GM13977 (cell line): ENCODE measurements at places on chromosomes 11 and 22.

DNA sequence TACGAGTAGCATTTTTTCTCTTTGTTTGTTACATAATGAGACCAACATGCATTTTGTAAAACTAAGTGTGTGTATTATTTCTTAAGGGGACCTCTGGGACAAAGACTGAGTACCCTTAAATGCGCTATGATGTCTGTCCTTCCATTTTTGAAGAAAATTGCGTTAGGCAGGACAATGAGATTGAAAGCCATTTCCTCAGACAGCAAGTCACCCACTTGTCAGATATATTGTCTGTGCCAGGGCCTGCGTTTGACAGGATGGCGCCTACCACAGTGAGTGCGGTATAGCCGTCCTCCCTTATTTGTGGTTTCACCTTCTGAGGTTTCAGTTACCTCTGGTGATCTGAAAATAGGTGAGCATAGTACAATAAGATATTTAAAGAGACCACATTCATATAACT lies 2.2 kb downstream of the AP2A2 start:
- no peak for DNase-seq

GRCh38 chr11:35458846-35459245 lies 39.5 kb upstream of the SLC1A2 start:
- no peak for DNase-seq

GRCh38 chr11:25613451-25613850 lies 718.5 kb upstream of the ANO3 start:
- no peak for DNase-seq

- DNase-seq: no peak
These were observed 57.9 kb upstream of the NCAM1 start for GRCh38 chr11:112903340-112903739.

DNA sequence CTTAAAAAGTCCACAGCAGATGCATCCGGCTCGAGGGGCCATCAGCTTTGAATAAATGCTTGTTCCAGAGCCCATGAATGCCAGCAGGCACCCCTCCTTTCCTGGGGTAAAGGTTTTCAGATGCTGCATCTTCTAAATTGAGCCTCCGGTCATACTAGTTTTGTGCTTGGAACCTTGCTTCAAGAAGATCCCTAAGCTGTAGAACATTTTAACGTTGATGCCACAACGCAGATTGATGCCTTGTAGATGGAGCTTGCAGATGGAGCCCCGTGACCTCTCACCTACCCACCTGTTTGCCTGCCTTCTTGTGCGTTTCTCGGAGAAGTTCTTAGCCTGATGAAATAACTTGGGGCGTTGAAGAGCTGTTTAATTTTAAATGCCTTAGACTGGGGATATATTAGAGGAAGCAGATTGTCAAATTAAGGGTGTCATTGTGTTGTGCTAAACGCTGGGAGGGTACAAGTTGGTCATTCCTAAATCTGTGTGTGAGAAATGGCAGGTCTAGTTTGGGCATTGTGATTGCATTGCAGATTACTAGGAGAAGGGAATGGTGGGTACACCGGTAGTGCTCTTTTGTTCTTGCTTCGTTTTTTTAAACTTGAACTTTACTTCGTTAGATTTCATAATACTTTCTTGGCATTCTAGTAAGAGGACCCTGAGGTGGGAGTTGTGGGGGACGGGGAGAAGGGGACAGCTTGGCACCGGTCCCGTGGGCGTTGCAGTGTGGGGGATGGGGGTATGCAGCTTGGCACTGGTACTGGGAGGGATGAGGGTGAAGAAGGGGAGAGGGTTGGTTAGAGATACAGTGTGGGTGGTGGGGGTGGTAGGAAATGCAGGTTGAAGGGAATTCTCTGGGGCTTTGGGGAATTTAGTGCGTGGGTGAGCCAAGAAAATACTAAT lies 1.9 kb downstream of the NEAT1 start:
- DNase-seq: no peak

- no peak for DNase-seq
These were observed 66.7 kb upstream of the CSNK2A3 start for GRCh38 chr11:11419747-11420146.

DNA sequence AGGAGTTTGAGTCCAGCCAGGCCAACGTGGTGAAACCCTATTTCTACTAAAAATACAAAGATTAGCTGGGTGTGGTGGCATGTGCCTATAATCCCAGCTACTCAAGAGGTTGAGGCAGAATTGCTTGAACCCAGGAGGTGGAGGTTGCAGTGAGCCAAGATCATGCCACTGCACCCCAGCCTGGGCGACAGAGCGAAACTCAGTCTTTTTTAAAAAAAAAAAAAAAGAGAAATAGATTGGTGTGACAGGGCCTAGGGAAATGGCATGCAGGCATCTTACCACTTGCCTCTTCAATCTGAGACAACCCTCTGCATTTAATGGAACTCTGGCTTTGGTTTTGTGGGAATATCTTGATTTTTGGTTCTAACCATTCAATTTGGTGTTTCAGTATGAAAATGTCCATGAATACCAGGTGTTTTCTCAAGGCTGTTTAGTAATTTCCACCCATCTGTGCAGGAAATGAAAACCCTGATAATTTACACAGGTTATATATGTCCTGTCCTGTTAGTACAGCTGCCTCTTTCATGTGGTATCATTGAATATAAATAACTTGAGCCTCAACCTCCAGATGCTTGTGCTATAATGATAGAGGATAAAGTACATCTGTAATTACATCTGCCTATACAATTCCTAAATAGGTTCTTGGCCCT lies 8.4 kb downstream of the XBP1 start:
- peak; percentile 55 for DNase-seq

- no peak for DNase-seq
These were observed 173.3 kb downstream of the CADM1 start for GRCh38 chr11:115330684-115331482.

- DNase-seq: no peak
These were observed 320.5 kb downstream of the DDX10 start for GRCh38 chr11:108985236-108985944.

DNA sequence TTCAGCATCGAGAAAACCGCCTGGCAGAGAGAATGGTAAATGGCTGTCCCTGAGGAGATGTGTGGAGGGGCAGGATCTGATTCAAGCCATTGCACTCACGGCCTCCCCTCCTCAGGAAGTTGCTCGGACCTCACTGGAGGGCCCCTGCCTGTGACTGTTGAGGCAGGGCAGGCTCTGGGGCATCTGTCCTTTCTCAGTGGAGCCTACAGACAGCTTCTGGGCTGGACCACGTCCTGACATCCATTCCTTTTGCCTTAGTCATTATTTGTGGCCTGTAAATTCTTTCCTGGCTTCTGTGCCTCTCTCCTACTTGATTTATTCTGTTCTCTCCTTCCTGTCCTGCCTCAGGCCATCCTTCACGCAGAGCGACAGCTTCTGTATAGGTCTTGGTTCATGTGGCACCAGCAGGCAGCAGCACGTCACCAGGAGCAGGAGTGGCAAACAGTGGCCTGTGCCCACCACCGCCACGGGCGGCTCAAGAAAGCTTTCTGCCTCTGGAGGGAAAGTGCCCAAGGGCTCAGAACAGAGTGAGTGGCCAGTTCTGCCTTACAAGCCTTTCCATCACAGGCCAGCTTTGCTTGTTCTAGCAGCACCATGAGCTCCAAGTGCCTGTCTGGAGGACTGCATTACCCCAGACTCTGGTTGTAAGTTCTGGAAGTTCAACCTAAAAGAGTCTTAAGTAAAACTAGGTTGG lies 59.6 kb downstream of the PISD start:
- DNase-seq: no peak

DNA sequence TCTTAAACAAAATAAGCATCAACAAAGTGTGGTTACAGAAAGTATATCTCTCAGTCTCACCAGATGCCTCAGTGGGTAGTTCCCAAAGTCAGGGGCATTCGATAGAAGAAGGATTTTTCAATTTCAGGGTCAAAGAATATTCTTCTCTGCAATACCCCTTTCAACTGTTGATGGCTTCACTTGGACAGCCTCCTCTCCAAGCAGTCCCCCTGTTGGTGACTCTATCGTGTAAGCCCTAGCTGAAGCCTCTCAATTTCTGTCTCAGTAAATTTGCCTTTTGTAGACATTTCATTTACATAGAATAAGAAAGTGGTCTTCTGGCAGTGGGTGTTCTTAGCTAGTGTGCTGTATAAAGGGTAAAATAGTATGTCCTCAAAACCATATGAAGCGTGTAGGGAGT lies 11.3 kb upstream of the CCDC83 start:
- DNase-seq: no peak

- DNase-seq: no peak
These were observed 205.6 kb downstream of the DDX10 start for GRCh38 chr11:108870373-108871020.

DNA sequence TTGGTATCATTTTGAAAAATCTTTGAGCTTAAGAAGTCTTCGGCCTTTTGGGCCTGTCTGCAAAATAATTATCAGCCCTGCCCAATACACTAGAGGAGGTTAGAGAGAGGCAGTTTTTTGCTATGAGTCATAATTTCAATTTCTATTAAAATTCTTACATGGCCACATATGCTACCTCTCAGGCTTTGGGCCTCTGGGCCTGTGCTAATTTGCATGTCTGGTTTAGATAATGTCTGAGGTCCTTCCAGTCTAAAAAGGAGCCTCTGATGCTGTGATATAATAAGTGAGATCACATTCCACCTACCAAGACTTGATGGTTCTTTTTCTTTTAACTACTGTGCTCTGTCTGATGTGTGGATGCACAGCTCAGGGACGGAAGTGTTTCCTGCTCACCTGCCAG lies 70.8 kb downstream of the KCNJ1 start:
- DNase-seq: peak; percentile 80

- no peak for DNase-seq
These were observed 896.7 kb upstream of the ANO3 start for GRCh38 chr11:25435197-25435596.

DNA sequence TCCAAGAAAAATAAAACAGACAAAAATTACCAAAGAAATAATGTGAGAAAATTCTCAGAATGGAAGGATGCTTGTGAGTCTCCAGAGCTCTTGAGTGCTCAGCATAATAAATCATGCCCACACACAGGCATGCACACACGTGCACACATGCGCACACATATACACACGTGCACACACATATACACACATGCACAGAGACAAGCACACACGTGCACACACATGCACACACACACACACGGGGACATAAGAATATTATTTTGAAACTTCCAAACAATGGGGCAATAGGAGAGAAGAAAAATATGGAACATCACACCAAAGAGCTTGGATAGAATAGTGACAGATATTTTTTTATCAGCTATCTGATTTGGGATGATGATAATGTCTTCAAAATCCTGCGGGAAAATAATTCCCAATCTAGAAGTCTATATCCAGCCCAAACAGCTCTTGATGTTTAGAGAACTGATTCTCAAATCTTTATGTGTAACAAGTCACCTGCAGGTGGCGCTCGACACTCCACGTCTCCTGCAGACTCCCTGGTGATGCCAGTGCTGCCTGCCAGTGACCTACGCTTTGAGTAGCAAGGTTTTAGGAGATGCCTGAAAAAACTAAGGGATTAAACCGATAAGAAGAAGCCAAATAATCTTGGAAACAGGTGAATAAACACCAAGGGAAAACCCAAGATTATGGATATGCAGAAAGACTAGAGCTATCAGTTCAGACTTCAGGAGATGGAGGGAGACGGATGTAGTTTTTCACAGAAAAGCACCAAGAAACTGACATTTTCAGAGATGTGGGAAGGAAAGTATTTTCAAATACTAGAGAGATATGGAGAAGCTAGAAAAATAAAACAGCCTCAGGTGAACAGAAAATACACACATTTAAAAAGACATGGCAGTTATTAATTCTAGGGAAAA lies 743.6 kb downstream of the ETS1 start:
- peak; percentile 36 for DNase-seq

DNA sequence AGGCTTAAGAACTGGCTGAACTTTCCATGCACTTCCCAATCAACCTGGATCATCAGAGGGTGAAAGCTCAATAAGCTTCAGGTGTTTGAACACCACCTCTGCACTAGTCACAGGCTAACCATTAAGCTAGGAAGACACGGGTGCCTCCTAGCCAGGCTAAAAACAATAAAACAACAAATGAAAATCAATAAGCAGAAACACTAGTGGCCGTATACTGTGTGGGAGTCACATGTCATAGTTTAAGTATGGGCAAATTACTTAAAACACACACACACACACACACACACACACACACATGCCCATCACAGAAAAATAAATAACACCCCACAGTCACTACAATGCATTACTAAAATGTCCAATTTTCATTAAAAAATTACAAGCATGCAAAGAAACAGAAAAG lies 85.2 kb downstream of the APOL5 start:
- no peak for DNase-seq
